Stimulated activated CD4-positive, alpha-beta T cell treated with anti-CD3 and anti-CD28 coated beads, Interleukin-15, amount 100 ng/mL, for 1 hour (primary cell): ENCODE measurements at places on chromosomes 1 and 21.

DNA sequence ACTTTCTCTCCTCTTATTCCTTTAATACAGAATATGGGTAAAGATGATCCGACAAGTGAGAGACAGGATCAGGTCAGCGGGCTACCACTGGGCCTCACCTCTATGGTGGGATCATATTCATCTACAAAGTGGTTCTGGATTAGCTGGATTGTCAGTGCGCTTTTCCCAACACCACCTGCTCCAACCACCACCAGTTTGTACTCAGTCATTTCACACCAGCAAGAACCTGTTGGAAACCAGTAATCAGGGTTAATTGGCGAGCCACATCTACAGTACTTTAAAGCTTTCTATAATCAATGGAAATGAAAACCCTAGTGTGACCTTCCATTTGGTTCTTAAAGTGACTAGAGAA lies 643 bp downstream of the NRAS start:
- no peak for DNase-seq

DNA sequence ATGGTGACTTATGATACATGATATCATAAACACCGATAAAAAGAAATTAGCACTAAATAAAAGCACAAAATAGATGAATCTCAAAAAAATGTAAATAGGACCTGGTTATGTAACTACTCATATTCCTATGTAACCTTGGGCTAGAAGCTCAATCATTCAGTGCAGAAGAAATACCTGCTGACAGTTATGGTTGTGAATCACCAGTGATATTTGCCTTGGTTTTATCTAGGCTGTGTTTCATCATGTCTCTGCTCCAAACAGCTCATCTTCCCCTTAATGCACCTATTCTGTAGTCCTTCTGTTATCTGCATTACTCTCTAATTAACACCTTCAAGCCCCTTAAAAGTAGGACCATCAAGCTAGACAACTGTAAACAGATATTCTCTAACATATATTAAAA lies 16.3 kb upstream of the PIGC start:
- no peak for DNase-seq

- no peak for DNase-seq
Measured at GRCh38 chr1:10691740-10692125, 104.7 kb downstream of the CASZ1 start.

DNA sequence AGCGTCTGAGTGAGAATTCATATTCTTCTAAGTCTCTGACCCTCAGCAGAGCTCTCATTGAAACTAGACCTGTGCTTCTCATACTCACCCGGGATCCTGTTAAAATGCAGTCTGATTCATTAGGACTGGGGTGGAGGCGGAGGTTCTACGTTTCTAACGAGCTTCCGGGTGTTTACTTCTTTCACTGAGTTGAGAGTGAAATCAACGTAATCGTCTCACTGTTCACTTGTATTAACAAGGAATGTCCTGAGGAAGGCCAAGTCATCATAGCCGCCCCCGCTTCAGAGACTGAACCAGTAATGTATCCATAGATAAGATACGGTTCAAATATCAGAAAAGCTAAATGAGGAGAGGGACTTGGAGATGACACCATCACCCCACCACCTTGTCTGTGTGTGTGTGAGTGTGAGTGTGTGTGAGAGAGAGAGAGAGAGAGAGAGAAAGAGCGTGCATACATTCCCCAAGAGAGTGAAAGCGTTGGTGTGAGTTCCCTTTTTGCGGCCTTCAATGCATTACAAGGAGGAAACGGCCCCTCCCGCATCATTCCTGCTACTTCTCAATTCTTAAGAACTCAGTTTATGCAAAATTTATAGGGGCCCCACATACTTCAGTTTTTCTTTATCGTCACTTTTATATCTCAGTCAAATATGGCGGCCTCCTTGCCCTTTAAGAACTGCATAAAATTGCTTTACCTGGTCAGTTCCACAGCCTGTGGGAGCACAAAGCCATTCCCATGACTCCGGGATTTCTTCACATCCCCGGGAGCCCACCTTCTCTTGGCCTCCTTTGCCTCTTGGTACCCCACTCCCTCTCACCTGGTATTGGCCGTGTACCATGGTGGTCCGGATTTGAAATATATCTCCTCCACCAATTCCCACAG lies 19.8 kb downstream of the KMO start:
- peak; percentile 26 for DNase-seq

GRCh38 chr1:163399976-163400601 lies 78.3 kb downstream of the NUF2 start:
- no peak for DNase-seq

- no peak for DNase-seq
Measured at GRCh38 chr1:234572966-234573365, 37.0 kb downstream of the IRF2BP2 start.

DNA sequence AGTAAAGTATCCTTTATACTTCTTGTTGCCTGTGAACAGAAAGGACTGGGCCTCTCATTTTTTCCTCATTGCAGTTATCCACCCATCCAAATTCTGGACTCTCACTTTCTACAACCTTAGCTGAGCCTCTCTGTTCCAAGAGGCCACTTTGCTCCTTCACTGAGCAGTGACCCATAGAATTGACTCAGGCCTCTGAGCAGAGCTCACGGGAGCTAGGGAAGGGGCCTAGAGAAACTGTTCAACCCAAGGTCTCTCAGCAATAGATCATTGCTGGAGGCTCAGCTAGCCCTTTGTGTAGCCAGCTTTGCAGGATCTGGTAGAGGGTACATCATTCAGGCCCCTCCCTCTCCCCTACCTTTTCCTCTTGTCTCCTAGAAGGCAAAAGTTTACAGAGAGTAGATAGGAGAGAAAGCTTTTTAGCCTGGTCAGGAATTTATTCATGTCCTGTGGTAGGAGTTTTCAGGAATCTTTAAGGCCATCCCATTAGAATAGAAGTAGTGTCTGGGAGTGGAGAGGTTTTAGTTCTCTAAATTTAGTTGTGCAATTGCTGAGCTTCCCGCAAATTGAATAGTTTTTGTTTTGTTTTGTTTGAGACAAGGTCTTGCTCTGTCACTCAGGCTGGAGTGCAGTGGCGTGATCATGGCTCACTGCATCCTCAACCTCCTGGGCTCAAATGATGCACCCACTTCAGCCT lies 6.7 kb downstream of the INTS3 start:
- DNase-seq, result no peak

- no peak for DNase-seq
Measured at GRCh38 chr1:27994060-27994459, 34.3 kb downstream of the XKR8 start.

DNA sequence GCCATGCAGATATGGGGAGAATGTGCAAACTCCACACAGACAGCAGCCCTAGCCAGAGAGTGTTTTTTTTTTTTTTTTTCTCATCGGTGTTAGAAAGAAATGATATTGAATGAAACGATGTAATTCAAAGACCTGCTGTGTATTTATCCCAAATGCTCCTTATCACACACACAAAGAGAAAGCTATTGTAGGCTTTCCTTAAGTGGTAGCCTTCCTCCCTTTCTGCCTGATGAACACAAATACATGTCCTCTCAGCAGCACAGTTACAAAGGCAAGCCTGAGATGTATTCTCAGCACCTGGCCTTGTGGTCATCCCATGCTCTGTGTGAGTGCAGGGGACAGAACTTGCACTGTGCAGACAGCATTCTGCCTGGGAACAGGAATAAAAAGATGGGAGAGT lies 93.8 kb downstream of the PLPPR5 start:
- no peak for DNase-seq

GRCh38 chr1:235643837-235644692 lies 5.5 kb downstream of the GNG4 start:
- DNase-seq, result no peak

GRCh38 chr1:98668733-98669132 lies 7.2 kb downstream of the SNX7 start:
- DNase-seq, result no peak

DNA sequence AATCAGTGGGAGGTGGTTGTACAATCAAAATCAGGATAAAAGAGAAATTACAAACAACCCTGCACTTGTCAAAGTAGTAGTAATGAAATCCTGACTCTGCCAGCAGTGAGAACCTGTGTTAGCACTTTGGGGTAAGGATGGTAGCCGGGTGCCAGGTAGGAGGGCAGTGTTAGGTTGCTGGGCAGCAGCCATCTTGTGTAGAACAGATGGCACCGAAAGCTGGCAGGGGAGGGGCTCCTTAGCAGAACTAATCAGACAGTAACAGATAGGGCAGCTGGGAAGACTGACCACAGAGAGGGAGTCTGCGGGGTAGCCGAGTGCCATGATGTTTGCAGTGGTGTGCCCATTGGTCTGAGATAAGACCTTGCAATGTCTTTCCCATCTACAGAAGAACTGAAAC lies 137.3 kb downstream of the SDCCAG8 start:
- DNase-seq, result no peak

DNA sequence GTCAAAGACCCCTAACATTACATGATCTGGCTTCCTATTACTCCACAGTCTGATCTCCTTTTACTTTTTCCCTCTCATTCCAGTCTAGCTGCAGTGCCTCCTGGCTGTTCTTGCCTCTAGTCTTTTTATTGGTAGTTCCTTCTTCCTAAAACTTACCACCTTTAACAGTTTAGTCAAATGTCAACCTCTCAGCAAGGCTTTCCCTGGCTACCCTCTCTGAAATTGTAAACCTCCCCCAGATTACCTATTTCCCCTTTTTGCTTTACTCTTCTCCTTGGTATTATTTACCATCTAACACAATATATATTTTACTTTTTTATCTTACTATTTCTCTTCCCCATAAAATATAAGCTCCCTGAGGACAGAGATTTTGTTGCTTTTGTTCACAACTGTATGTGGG lies 129.6 kb downstream of the CLEC20A start:
- DNase-seq, result no peak

DNA sequence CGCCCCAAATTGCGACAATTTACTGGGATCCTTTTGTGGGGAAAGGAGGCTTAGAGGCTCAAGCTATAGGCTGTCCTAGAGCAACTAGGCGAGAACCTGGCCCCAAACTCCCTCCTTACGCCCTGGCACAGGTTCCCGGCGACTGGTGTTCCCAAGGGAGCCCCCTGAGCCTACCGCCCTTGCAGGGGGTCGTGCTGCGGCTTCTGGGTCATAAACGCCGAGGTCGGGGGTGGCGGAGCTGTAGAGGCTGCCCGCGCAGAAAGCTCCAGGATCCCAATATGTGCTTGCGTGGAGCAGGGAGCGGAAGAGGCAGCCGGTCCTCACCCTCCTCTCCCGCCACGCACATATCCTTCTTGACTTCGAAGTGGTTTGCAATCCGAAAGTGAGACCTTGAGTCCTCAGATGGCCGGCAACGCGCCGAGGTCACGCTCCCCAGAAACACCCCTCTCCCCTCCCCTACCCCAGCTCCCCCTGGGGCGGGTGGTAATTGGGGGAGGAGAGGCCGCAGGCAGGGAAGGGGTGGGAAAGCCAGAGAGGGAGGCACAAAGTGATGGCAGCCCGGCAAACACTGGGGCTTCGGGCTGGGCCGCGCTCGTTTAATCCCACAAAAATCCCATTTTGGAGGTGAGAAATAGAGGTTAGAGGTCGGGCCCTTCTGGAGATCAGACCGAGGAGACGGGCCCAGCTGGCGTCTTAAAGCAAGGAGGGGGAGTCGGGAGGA lies 6.2 kb downstream of the SIM2 start:
- DNase-seq, result no peak

DNA sequence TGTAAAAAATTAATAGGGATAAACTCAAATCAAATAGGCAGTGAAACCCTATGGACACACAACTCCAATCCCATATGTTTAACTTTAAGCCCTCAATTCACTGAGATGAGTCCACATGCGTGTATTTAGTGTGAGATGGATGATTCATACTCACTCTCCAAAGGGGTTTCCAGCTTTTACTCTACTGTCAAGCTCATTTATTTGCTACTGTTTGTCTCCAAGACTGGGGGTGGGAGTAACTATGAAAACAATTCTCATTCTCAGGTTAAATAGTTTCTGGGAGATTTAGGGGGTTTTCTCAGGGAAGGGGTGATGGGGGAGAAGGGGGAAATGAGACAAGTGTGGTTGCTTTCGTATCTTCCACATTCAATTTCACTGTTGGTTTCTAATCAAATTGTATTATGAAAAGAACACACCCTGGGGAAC lies 2.7 kb downstream of the RAB29 start:
- no peak for DNase-seq

DNA sequence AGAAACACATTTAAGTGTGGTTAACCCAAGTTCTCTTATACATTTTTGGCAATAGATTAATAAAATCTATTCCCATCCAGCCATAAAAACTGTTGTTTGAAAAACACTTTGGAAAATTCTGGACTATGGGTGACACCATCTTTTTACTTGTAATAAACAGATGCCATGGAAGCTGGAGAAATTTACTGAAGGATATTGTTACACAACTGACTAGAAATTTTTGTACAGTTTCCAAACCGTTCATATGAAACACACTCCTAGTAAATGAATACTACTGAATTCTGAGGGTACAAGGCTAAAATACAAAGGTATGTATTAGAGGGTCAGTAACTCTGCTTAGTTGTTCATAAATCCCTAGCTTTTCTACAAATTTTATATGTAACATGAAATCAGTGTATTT lies 48.7 kb downstream of the TRIM33 start:
- DNase-seq, result no peak

- no peak for DNase-seq
Measured at GRCh38 chr1:24284156-24284471, 35.0 kb upstream of the GRHL3 start.

- no peak for DNase-seq
Measured at GRCh38 chr1:6868660-6869380, 83.6 kb downstream of the CAMTA1 start.

GRCh38 chr1:164958982-164959768 lies 397.3 kb downstream of the LMX1A start:
- no peak for DNase-seq

DNA sequence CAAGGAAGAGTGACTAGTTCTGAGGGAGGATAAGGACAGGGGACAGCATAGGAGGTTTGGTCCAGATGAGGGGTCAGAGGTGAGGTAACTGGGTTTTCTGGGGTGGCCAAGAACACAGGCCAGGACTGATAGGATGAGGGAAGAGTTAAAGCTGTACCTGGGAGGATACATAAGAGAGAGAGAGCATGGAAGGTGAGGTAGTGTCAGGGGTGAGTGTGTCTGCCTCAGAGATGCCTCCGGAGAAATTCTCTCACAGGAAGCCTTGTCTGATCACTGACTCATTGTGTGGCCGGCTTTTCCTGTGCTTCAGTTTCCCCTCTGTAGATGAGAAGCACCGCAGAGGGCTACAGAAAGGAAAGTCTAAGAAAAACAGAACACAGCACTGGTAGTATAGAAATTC lies 40.2 kb downstream of the FASLG start:
- peak; percentile 59 for DNase-seq
